Effector memory CD4-positive, alpha-beta T cell (primary cell): ENCODE measurements at places on chromosomes 1 and 21.

GRCh38 chr1:162388615-162389014 is 7.1 kb downstream of the C1orf226 start:
- H3K4me1 ChIP-seq, result no peaks in the 10 kb centered on the region
- no peaks in the 10 kb centered on the region for H3K27me3 ChIP-seq
- DNase-seq, result no peak
- H3K27ac ChIP-seq, result no peak overlapping the region
- no peak overlapping the region for H3K4me3 ChIP-seq
- H3K36me3 ChIP-seq, result no peaks in the 10 kb centered on the region

- DNase-seq, result no peak
- H3K4me3 ChIP-seq, result no peak overlapping the region
- H3K27me3 ChIP-seq, result no peaks in the 10 kb centered on the region
- H3K36me3 ChIP-seq, result no peaks in the 10 kb centered on the region
These were observed 240.1 kb downstream of the BARHL2 start for GRCh38 chr1:90476994-90477393.

DNA sequence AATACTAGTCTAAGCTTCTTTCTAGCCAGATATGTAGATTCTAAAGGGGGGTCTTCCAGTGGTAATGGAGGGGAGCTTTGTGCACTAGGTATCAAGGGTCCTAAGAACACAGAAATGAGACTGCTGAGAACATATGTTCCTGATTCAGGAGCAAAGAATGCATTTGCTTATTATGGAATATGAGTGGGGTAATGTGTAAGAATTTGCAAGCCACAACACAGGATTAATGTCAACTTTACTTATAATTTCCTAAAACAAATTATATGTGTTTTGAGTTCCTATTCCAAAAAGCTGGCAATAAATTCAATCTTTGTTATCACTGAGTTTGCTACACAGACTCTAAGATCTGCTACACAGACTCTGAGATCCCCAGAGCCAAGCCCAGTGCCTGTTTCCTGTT is 357.0 kb upstream of the PTBP2 start:
- DNase-seq, result no peak
- no peaks in the 10 kb centered on the region for H3K4me1 ChIP-seq
- H3K27ac ChIP-seq, result no peak overlapping the region
- H3K27me3 ChIP-seq, result no peaks in the 10 kb centered on the region
- no peaks in the 10 kb centered on the region for H3K36me3 ChIP-seq

- no peaks in the 10 kb centered on the region for H3K27me3 ChIP-seq
- peaks cover 18% of the 10 kb centered on the region for H3K36me3 ChIP-seq
- DNase-seq, result no peak
- H3K4me3 ChIP-seq, result no peak overlapping the region
- peak overlapping the region; percentile 65 for H3K27ac ChIP-seq
- H3K4me1 ChIP-seq, result peaks cover 76% of the 10 kb centered on the region
These were observed 16.0 kb downstream of the ITPKB start for GRCh38 chr1:226722901-226723656.

DNA sequence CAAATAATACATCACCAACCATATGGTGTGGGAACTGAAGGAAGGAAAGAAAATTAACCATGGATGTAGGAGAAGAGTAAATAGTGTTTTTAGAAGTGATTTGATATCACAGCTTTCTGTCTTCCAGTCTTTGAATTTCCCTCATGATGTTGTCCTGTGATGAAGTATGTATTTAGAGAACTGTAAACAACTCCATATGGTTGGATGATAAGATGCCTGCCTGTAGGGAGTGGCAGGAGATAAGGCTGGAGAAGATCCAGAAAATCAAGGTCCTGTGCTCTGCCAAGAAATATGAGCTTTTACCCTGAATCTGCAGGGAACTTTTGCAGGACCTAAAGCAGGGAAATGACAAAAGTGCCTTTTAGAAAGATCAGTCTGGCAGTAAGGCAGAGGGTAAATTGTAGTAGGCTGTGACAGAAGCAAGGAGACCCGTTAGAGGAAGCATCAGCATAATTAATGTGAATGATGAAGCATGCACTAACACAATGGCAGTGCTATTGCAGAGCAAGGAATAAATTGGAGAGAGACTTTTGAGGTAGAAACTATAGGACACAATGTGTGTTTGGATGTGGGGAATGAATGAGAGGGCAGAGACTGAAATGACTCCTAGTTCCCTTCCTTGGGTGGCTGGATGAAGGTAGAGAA is 21.9 kb downstream of the CEPT1 start:
- peaks cover 21% of the 10 kb centered on the region for H3K36me3 ChIP-seq
- no peaks in the 10 kb centered on the region for H3K4me1 ChIP-seq
- no peaks in the 10 kb centered on the region for H3K27me3 ChIP-seq
- no peak for DNase-seq
- no peak overlapping the region for H3K4me3 ChIP-seq

GRCh38 chr21:36254106-36254941 is 65.7 kb upstream of the MORC3 start:
- H3K4me1 ChIP-seq, result no peaks in the 10 kb centered on the region
- no peaks in the 10 kb centered on the region for H3K27me3 ChIP-seq
- H3K4me3 ChIP-seq, result no peak overlapping the region
- no peak overlapping the region for H3K27ac ChIP-seq

- H3K27ac ChIP-seq, result no peak overlapping the region
- H3K4me3 ChIP-seq, result no peak overlapping the region
- DNase-seq, result peak; percentile 26
- no peaks in the 10 kb centered on the region for H3K27me3 ChIP-seq
- H3K36me3 ChIP-seq, result no peaks in the 10 kb centered on the region
- H3K4me1 ChIP-seq, result peaks cover 2% of the 10 kb centered on the region
These were observed 9.2 kb upstream of the LAD1 start for GRCh38 chr1:201408176-201408833.

DNA sequence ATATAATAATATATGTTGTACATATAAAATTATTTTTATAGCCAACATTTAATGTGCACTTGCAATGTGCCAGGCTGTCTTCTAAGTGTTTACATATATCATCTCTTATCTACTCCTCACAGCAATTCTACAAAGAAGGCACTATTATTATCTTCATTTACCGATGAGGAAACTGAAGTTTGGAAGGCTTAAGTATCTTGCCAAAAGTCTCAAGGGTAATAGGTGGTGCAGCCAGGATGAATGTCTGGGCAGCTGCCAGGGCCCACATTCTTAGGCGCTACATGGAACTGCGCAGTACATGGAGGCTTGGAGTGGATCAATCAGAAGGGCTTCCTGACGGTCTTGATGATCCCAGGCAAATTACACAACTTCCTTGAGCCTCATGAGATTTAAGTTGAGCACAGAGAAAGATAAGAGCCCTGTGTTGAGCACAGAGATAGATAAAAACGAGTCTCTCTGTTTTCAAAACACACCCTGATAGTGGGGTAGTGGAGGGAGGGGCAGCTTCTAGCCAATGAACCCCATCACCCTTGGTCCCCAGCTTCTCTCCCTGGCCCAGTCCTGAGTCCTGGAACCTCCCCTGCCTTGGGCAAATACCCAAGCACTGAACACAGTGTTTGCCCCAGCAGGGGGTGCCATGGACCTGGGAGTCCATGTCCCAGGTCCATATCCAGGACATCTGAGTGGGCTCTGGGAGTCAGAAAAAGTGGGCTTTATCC is 9.2 kb downstream of the POU3F1 start:
- no peak overlapping the region for H3K27ac ChIP-seq
- DNase-seq, result no peak
- no peaks in the 10 kb centered on the region for H3K36me3 ChIP-seq
- no peaks in the 10 kb centered on the region for H3K4me1 ChIP-seq
- H3K4me3 ChIP-seq, result no peak overlapping the region

GRCh38 chr1:31715087-31715872 is 11.5 kb upstream of the COL16A1 start:
- peak overlapping the region; percentile 32 for H3K4me3 ChIP-seq
- H3K36me3 ChIP-seq, result no peaks in the 10 kb centered on the region
- H3K4me1 ChIP-seq, result peaks cover 18% of the 10 kb centered on the region
- no peak overlapping the region for H3K27ac ChIP-seq
- peaks cover 20% of the 10 kb centered on the region for H3K27me3 ChIP-seq

GRCh38 chr1:36562181-36562685 is 79.5 kb upstream of the CSF3R start:
- H3K27ac ChIP-seq, result no peak overlapping the region
- DNase-seq, result no peak
- H3K36me3 ChIP-seq, result no peaks in the 10 kb centered on the region
- no peak overlapping the region for H3K4me3 ChIP-seq
- H3K4me1 ChIP-seq, result no peaks in the 10 kb centered on the region
- H3K27me3 ChIP-seq, result no peaks in the 10 kb centered on the region

DNA sequence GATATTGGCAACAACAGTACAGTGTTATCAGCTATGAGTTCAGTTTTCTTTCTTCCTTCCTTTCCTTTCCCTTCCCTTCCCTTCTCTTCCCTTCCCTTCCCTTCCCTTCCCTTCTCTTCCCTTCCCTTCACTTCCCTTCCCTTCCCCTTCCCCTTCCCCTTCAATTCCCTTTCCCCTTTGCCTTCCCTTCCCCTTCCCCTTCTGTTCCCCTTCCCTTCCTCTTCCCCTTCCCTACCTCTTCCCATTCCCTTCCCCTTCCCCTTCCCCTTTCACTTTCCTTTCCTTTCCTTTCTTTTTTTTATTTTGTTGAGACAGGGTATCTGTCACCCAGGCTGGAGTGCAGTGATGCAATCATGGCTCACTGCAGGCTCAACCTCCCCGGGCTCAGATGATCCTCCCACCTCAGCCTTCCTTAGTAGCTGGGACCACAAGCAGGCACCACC is 72.3 kb upstream of the CAPZB start:
- H3K4me3 ChIP-seq, result no peak overlapping the region
- no peak for DNase-seq
- H3K36me3 ChIP-seq, result no peaks in the 10 kb centered on the region
- peaks cover 17% of the 10 kb centered on the region for H3K4me1 ChIP-seq
- no peak overlapping the region for H3K27ac ChIP-seq

DNA sequence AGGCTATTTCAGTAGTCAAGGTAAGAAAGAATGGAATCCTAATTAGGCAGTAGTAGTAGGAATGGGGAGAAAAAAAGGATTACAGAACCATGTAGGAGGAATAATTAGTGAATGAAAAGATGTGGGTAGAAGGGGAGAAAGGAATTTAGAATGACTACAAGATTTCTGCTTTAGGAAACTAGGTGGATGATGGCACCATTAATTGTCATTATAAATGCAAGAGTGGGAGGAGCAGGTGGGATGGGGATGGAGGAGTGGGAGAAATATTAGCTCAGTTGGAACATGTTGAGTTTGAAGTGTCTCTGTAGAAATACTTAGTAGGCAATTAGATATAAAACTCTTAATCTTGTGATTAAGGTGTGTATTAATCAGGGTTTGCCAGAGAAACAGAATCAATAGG is 50.0 kb upstream of the C21orf91 start:
- H3K27ac ChIP-seq, result no peak overlapping the region
- H3K4me1 ChIP-seq, result no peaks in the 10 kb centered on the region
- H3K4me3 ChIP-seq, result no peak overlapping the region
- H3K27me3 ChIP-seq, result no peaks in the 10 kb centered on the region
- DNase-seq, result no peak
- H3K36me3 ChIP-seq, result no peaks in the 10 kb centered on the region
